ENCODE measurements at places on chromosomes 2 and 18.

GRCh38 chr18:59054496-59055287, 85.0 kb upstream of the SEC11C start:
- DNase-seq = no peak

GRCh38 chr18:78492813-78493371, 486.7 kb upstream of the SALL3 start:
- no peak for DNase-seq

DNA sequence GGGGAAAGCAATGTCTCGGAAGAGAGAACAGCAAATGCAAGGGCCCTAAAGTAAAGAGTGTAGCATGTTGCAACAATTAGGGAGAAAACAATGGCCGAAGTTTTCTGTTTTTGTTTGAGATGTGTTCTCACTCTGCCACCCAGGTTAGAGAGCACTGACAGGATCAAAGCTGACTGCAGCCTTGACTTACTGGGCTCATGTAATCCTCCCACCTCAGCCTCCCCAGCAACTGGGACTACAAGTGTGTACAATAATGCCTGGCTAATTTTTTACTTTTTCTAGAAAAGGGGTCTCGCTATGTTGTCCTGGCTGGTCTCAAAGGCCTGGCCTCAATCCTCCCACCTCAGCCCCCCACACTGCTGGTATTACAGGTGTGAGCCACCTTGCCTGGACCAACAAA, 23.9 kb downstream of the MEMO1 start:
- DNase-seq = no peak

DNA sequence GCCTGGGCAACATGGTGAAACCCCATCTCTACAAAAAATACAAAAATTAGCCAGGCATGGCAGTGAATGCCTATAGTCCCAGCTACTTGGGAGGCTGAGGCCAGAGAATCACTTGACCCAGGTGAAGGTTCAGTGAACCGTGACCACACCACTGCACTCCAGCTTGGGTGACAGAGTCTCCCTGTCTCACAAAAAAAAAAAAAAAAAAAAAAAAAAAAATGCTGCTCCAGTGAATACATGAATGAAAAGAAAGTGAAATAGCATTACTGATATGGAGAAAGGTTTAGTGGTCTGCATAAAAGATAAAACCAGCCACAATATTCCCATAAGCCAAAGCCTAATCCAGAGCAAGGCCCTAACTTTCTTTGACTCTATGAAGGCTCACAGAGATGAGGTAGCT, 44.5 kb downstream of the METTL8 start:
- no peak for DNase-seq

DNA sequence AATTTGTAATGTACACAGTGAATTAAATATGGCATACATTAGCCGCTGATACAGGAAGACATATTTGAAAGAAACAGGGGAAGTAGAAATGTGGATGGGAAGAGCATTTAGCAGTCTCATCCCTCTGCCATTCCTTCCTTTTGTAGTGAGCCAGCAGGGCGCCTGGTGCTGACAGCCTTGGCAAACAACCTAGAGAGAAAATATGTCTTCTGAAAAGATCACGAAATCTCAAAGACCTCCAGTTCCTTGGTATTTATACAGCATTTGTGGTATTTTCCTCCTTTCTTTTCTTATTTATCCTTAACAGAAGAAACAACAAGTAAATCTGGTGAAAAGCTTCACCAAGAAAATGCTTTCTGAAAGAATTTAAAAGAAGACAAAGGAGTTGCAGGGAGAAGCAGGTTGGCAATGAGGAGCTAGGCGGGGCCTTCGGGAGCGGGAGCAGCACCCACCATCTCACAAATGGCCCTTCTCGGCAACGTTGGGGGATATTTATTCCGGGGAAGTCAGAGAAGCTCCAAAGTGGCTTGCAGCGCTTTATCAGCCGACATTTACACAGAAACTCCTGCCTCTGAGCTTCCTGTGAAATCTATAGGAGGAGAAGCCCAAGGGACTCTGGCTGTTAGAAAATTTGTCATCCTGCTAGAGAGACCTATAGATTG, 406.1 kb upstream of the NRP2 start:
- DNase-seq = no peak

- no peak for DNase-seq
Observed at GRCh38 chr2:130259594-130259993, 61.4 kb upstream of the TUBA3E start.

GRCh38 chr2:193476171-193476800, 1281.6 kb upstream of the TMEFF2 start:
- no peak for DNase-seq

GRCh38 chr2:220259662-220260061, 632.2 kb downstream of the SLC4A3 start:
- no peak for DNase-seq

DNA sequence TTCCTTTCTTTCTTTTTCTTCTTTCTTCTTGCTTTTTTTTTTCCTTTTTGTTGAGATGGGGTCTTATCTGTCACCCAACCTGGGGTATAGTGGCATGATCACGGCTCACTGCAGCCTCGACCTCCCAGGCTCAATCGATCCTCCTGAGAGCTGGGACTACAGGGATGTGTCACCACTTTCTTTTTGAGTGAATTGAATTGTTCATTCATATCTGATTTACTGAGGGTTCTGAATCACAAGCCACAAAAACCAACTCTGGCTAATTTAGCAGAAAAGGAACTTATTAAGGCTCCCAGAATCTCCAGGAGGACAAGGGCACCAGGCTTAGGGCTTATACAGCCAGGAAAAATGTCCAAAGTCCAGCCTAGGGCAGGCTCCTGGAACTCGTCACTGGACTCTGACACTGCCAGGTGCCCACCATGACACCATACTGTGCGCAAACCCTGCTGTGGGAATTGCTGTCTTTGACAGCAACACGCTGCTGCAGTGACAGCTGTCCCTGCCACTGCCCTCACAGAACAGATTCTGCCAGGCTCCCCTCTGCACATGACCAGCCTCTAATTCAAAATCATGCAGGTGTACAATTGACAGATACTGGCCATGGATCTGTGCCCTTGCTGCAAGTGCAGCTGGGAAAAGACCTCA, 42.9 kb upstream of the EML6 start:
- DNase-seq = no peak

DNA sequence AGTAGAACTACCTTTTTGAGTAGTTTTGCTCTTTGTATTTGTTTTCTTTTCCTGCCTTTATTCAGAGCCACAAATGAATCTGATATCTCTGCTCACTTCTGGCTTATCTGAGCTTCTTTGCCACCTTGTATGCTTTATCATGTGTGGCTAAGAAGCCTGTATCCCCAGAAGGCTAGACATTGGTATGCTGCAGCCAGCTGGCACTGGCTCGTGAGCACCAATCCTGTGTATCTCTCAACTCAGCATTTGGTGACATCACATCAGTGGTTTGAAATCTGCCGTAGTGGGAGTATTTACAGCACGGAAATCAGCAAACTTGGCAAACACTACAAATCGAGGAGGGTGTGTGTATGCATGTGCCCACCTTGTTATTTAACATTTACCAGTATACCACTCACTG, 183.7 kb upstream of the LHCGR start:
- DNase-seq = no peak

- no peak for DNase-seq
Observed at GRCh38 chr2:176123411-176124109, 1.0 kb downstream of the HOXD9 start.

GRCh38 chr2:18372641-18373040, 187.8 kb downstream of the RDH14 start:
- no peak for DNase-seq

DNA sequence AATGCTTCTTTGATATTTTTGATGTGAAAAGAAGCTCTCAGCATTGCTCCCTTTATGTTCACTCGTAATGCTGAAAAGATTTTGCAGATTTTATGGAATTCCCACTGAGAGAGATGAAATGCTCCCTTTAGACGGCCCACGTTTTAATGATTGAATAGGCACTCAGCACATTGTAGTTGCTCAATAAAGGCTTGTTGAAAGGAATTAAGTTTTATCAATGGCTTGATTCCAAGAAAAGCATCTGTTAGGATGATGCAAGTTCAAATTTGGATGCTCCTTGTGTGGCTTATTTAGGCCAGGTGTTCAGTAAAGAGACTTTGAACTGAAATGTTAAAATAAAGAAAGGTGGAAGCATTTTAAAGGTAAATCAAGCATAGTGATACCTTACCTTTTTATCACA, 725.1 kb downstream of the EPHA4 start:
- DNase-seq = no peak

DNA sequence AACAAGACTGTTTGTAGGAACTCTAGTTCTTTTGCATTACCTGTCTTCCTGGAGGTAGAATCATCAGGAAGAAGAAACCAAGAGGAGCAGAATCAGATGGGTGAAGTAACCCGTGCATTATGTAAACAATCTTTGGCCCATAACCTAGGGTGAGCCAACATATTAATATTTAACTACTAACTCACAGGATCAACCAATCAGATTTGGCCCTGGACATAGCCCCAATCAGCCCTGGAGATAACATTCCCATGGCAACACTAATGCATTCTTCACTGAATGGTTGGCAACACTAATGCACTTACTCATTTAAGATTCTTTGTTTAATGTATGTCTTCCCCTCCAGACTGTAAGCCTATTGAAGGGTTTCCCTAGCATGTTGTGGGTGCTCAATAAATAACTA, 72.0 kb upstream of the CTAGE1 start:
- no peak for DNase-seq

- no peak for DNase-seq
Observed at GRCh38 chr18:42929857-42930256, 185.6 kb downstream of the RIT2 start.

- DNase-seq = no peak
Observed at GRCh38 chr18:8987241-8987640, 115.3 kb upstream of the NDUFV2 start.

DNA sequence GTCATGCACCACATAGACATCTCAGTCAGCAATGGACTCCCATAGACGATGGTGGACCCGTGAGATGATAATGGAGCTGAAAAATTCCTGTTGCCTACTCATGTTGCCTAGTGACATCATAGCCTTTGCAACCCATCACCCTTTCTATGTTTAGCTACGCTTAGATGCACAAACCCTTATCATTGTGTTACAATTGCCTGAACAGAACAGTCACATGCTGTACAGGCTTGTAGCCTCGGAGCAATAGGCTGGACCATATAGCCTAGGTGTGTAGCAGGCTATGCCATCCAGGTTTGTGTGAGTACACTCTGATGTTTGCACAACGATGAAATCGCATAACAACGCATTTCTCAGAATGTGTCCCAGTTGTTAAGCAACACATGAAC, 221.6 kb downstream of the ALPK2 start:
- no peak for DNase-seq

DNA sequence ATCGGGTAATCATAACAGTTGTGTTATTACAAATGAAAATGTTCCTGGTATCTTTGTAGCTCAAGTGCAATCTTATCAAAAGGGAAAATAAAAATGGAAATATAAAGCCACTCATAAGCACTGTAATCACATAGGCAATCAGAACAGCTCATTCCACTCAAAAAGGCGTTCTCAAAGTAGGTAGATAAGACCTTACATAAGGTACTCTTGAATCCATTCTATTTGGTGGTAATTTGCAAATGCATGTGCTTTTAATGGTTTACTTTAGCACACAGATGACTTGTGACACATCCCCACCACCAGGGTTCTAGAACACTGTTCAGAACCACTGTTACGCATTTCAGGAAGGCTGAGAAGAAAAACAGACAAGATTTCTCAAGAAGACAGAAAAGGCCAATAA, 86.7 kb upstream of the NARS1 start:
- no peak for DNase-seq

GRCh38 chr2:7031547-7032245, 114.5 kb downstream of the RNF144A start:
- no peak for DNase-seq

DNA sequence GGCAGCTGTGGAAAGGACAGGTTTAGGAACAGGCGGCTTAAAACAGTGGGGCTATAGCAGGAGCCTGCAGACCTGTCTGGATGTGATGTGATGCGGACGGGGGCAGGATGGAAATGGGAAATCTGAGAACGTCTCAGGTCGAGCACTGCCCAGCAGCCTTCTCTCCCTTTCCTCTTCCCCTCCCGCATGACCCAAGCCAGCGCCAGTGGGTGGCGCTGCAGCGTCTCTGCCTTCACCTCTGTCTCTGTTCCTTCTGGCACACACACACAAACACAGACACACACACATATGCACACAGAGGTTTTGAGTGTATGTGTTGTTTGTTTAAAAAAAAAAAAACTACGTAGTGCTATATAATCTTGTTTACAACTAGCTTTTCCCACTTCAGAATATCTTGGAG, 82.0 kb upstream of the SLC66A3 start:
- no peak for DNase-seq

GRCh38 chr2:120275617-120276400, 23.2 kb downstream of the RALB start:
- no peak for DNase-seq

- no peak for DNase-seq
Observed at GRCh38 chr2:230205721-230206120, 14.1 kb downstream of the SP110 start.

DNA sequence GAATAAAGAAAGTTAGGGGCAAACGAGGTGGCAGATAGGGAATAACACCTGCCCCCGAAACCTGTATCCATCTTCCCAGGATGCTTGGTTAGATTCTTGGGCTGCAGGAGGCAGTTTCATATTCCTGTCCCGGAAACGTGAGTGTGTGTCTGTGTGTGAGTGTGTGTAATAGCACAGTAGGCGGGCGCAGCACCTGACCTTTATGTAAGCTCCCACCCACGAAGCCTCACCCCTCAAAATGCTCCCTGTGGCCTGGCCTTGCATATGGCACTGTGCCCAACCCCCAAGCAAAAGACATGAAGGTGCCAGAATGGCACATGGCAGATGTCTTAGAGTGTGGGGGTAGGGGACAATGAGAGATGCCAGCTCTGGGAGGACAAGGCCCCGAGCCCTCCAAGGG, 48.9 kb downstream of the EFR3B start:
- no peak for DNase-seq

DNA sequence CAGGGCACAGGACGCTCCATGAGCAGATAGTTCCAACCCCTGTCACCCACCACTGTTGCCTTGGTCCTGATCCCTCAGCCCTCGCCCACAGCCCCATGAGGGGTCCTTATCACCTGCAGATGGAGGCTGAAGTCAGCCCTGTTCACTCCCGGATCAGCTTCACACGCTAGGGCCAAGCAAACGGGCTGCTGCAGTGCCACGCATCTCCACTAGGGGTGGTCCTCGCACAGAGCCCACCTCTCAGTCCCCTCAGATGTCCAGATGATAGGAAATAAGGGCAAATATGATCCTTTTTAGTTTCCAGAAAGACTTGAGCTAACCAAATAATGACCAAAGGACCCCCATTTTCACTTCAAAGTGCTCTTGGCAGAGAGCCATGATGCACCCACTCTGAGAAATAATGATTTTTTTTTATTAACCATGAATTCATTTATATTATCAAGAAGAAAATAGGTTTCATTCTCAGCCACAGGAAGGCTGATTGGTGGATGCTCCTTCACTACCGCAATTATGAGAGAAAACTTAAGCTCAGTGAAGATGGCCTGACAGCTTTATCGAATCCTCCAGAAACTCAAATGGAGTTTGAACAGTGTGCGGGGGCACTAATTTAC, 71.9 kb upstream of the KLHL29 start:
- DNase-seq = no peak
